ENCODE measurements at places on chromosomes 2 and 18. TPM values are rescaled to one million over a fixed set of nuclear protein-coding genes. Genes with fewer than 3 reads are reported as not detected.

GRCh38 chr2:84293791-84294380 lies 165.2 kb downstream of the SUCLG1 start:
- H3K27me3 ChIP-seq = no peaks in the 10 kb centered on the region
- H3K27ac ChIP-seq = no peak overlapping the region
- no peaks in the 10 kb centered on the region for H3K36me3 ChIP-seq

- DNase-seq = no peak
- H3K4me1 ChIP-seq = no peaks in the 10 kb centered on the region
- H3K4me3 ChIP-seq = no peak overlapping the region
Measured at GRCh38 chr2:180734382-180734781, 246.0 kb upstream of the UBE2E3 start.

GRCh38 chr2:43796206-43796605 lies 22.4 kb downstream of the DYNC2LI1 start:
- H3K36me3 ChIP-seq = no peaks in the 10 kb centered on the region
- no peak overlapping the region for H3K27ac ChIP-seq
- no peak overlapping the region for H3K4me3 ChIP-seq
- DNase-seq = no peak

- H3K27ac ChIP-seq = no peak overlapping the region
- H3K27me3 ChIP-seq = no peaks in the 10 kb centered on the region
- no peaks in the 10 kb centered on the region for H3K4me1 ChIP-seq
Measured at GRCh38 chr2:59770651-59771050, 782.8 kb downstream of the BCL11A start.

GRCh38 chr2:10226038-10226724 lies 76.5 kb upstream of the HPCAL1 start:
- H3K27ac ChIP-seq = no peak overlapping the region
- DNase-seq = no peak
- H3K4me1 ChIP-seq = no peaks in the 10 kb centered on the region
- H3K27me3 ChIP-seq = no peaks in the 10 kb centered on the region
- H3K36me3 ChIP-seq = no peaks in the 10 kb centered on the region

GRCh38 chr2:74458938-74459363 lies 713 bp downstream of the WBP1 start:
- peaks cover 10% of the 10 kb centered on the region for H3K36me3 ChIP-seq
- peak overlapping the region; percentile 79 for H3K27ac ChIP-seq
- peak; percentile 44 for DNase-seq
- peak overlapping the region; percentile 89 for H3K4me3 ChIP-seq
- peaks cover 38% of the 10 kb centered on the region for H3K4me1 ChIP-seq

- no peaks in the 10 kb centered on the region for H3K36me3 ChIP-seq
- no peak overlapping the region for H3K4me3 ChIP-seq
- no peak overlapping the region for H3K27ac ChIP-seq
- DNase-seq = no peak
Measured at GRCh38 chr2:222423632-222424275, 589 bp upstream of the SGPP2 start.

DNA sequence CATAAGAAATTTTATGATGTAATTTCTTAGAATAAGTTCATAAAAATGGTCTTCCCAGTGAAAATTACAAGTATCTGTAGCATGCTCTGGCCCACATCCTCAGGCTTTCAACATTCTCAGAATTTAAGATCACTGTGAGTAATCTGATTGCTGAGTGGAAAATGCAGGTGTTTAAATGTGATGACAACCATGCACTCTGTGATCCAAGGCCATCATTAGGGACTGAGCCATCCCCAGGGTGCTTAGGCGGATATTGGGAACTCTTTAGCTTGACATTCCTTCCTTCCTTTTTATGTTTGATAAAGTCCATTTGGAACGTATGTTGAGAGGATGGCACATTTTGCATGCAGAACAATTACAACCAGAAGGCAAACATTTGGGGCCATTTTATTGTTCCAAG lies 95.5 kb downstream of the ARL4C start:
- H3K27ac ChIP-seq = no peak overlapping the region
- no peak overlapping the region for H3K4me3 ChIP-seq
- peaks cover 7% of the 10 kb centered on the region for H3K4me1 ChIP-seq
- no peak for DNase-seq

DNA sequence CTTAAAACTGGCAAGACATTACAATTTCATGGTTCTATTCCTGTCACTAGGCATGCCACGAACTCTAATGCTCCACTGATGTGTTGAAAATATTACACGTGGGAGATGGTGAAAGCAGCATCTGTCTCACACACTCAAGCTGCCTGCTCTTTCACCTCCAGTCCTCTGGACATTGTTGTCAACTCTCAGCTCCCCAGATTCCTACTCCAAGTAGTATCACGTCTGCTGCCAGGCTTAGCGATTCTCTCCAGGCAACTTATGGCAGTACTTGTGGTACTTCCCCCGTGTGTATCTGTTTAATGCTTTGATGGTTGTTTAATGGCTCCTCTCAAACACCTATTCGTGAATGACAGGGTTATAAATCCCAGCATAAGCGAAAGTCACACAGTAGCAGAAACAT lies 103.8 kb downstream of the TMEFF2 start:
- H3K4me3 ChIP-seq = no peak overlapping the region
- H3K27me3 ChIP-seq = no peaks in the 10 kb centered on the region
- DNase-seq = no peak
- no peaks in the 10 kb centered on the region for H3K36me3 ChIP-seq
- H3K4me1 ChIP-seq = no peaks in the 10 kb centered on the region

- no peak for DNase-seq
- no peak overlapping the region for H3K27ac ChIP-seq
- peaks cover 7% of the 10 kb centered on the region for H3K36me3 ChIP-seq
- no peak overlapping the region for H3K4me3 ChIP-seq
Measured at GRCh38 chr2:42274863-42275262, 86.2 kb downstream of the COX7A2L start.

The AMER3 gene
- total RNA-seq = not detected

The AGXT gene
- total RNA-seq = not detected

The PDCD1 gene
- not detected for total RNA-seq

The DSG1 gene
- not detected for total RNA-seq

The DSEL gene
- total RNA-seq = 0.11 TPM

The DLX1 gene
- not detected for total RNA-seq

The CD8A gene
- total RNA-seq = 208 TPM

The CYP27C1 gene
- not detected for total RNA-seq
